Eye (tissue), 1 donor: ENCODE measurements at places on chromosomes 4 and X.

GRCh38 chr4:2040391-2041238 is 18.5 kb upstream of the NAT8L start:
- peak; percentile 10 for DNase-seq

- no peak for DNase-seq
These were observed 98.8 kb upstream of the EGFL6 start for GRCh38 chrX:13470685-13470977.

- no peak for DNase-seq
These were observed 904.9 kb upstream of the AGA start for GRCh38 chr4:178347111-178347510.

- no peak for DNase-seq
These were observed 80.7 kb downstream of the SNX25 start for GRCh38 chr4:185290018-185290607.

DNA sequence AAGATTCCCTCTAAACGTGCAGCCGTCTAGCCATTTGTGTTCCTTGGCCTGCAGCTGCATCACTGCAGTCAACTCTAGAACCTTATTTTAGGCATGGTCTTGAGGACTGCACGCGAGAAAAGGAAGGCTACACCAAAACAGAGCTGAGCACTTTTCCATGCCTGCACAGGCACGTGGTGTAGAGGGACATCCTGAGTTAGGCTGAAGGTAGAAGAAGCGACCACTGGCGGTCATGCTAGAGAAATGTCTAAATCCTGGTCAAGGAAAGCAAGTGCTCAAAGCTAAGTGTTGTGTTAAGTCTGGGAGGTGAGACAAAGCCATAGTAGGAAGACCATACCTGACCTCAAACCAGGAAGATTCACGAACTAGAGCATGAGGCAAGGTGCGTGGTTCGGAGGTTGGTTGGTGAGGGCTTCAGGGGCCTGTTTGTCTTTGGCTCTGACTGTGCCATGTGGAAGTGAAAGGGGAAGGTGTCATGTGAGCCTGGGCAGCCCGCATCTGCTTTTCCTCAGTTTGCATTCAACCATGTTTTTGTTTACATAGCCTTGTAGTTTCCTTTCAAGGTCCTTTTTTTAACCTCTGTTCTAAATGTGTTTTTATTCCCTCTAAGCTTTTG is 203.8 kb downstream of the AASDH start:
- no peak for DNase-seq
